ENCODE measurements at places on chromosomes 5 and 9.

- DNase-seq, result peak; percentile 77
Measured at GRCh38 chr9:123353984-123354591, 1.9 kb upstream of the CRB2 start.

DNA sequence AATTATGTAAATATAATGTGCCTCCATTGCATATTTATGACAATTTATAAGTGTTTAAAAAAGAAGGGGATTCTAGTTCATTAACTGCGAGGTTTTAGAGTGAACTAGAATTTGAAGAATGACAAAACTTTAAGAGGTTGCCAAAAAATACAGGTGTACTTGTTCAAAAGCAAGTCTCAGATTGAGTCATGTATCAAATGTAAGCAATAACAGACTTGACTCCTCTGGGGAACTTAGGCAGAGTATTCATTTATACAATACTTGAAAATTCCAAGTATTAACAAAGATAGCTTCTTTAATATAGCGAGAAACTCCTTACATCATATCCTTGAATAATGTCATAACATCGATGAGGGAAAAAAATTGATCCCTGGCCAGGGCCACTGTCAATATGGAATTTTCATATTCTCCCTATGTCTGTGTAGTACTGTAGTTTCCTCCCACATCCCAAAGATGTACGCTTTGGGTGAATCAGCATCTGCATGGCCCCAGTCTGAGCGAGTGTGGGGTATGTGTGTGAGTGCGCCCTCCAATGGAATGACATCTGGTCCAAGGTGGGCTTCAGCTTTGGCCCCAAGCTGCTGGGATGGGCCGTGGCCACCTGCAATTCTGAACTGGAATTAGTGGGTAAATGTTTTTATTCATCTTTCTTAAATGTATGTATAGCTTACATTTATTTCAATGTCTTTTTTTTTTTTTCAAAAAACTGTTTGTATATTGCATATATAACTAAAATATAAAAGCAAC, 70.1 kb downstream of the RIC1 start:
- no peak for DNase-seq

GRCh38 chr9:130835441-130836298, 616 bp downstream of the ABL1 start:
- DNase-seq, result peak; percentile 77

DNA sequence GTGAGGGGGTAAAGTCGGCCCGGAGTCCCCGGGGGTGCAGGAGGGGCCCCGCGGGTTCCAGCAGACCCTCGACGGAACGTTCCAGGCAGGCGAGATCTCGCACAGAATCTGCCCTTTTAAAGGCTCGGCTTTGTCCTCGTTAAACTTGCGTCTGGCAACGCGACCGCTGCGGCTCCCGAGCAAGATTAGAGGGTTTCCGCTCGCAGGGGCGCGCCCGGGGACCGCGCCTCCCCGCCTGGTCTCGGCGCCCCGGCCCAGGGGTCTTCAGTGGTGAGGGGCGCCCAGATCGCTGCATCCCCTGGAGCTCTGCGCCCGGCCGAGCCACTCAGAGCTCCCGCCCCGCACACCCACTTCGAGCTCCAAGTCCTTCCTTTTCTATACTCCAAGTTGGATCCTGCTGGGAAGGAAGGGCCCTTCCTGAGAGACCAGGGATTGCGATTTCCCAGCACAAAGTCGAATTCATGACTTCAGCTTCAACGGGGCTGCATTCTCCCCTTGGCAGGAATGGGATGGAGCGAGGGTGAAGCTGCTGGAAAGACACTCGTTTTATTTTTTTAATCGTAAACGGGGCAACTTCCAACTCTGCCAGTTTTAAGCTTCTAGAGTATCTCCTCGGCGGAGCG, 11.3 kb downstream of the PROP1 start:
- no peak for DNase-seq

DNA sequence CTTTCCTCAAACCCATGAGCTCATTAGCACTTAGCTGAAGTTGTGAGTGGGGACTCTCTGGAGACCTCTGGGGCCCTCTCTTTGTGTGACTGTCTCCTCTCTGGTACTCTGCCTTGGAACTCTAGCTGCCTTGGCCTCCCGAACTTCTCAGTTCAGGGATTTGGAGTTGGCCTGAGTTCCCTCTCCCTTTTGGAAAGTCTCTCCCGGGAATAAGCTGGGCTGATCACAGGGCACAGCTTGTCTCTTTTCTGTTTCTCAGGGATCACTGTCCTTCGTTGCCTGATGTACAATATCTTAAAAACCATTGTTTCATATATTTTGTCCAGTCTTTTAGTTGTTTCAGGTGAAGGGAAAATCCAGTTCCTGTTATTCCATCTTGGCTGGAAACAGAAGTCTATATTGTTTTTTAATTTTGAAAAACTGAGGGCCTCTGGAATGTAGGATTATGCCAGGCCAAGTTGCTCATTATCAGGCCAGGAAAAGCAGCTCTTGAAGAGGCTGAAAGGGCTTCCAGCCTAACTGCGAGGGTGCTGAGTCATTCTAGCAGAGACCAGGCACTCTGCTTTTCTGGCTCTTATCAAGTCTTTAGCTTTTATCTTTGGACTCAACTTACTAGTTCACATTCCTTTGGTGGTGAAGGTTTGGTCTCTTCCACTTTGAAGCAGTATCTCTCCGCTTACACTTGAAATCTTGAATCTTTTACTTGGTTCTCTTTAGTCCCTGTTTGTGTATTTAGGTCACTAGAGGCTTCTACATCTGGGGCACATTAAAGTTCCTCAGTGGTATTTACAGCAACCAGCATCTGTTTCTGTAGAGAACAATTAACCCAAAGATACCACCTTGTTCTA, 8.4 kb upstream of the RGS3 start:
- peak; percentile 47 for DNase-seq

GRCh38 chr5:96201503-96201902, 231.5 kb downstream of the PCSK1 start:
- DNase-seq, result no peak

DNA sequence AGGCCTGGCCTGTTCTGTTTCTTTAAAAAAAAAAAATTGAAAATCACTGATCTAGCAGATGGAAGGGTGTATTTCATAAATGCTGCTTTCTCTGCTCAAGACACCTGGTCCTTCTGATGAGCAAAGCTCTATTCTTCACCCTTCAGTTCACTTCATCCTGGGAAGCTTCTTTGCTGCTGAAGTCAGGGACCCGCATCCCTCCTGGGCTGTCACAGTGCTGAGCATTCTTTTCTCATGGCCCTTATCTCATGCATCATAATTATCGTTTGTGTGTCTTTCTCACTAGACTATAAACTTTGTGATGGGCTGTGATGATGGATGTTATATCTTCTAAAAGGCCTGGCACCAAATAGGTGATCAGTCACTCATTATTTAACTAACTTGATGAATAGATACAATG, 461.0 kb downstream of the GADD45G start:
- no peak for DNase-seq

- no peak for DNase-seq
Measured at GRCh38 chr5:149912226-149912871, 32.2 kb downstream of the PDE6A start.

GRCh38 chr5:98111686-98112085, 661.8 kb upstream of the RGMB start:
- DNase-seq, result no peak

DNA sequence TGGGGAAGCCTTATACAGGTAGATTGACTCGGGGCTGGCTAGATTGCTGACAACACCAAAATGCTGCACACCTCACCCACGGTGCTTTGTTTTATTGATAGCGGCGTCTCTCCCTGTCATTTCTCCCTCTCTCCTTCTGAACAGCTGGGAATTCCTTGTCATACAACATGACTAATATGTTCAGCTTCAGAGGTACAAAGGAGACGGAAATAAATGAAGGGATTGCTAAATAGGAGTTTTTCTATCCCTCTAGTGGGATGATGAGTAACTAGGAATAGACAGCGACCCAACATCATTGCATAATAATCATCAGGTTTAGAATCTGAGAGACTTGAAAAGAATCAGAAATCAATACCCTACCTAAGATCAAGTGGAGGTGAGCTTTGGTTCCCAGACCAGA, 337.7 kb upstream of the PANK3 start:
- no peak for DNase-seq

DNA sequence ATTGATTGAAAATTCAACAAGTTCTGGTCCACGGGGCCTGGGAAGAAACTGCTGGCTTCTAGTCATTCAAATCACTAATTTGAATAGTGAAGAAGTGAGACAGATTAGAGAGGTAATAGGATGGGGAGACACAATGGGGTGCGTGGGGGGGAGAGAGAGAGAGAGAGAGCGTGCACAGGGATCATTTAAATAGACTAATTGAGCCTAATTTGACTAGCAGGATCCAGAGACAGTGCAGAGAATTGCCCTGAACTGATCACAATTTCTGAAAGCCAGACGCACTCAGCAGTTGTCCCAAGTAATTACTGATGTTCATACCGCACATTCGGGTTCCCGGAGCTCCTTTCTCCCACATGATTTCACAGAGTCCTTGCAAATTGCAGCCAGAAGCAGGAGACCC, 50.3 kb upstream of the C5orf58 start:
- DNase-seq, result no peak

- no peak for DNase-seq
Measured at GRCh38 chr9:101463397-101463796, 27.8 kb upstream of the ALDOB start.

- no peak for DNase-seq
Measured at GRCh38 chr9:20302197-20302596, 320.1 kb downstream of the MLLT3 start.

DNA sequence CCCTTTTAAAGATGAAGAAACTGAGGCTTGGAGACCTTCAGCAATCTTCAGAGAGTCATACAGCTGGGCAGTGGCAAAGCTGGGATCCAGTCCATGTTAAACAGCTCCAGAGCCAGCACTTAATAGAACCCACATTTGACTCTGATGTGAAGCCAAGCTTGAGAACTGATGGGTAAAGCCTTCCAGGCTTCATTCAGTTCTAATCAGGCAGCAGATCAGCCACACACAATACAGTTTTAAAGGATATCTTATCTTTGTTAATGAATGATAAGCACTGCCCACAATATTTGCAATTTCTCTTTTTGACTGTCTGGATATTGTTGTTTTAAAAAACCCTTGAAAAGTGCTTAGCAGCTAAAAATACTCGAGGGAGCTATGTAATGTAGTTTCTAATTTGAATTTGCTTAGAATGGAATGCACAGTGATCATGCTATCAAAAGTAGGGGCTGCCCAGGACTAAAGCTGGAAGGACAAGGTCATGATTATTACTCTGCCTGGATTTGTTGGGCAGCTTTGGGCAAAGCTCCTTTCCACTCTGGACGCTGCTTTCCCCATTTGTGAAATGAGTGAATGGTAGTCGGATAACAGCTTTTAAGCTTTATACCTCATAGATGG, 31.3 kb upstream of the HTR4 start:
- no peak for DNase-seq
